HuH-7 (cell line): ENCODE measurements at places on chromosomes 1 and 21.

- DNase-seq = no peak
Measured at GRCh38 chr1:234368320-234369032, 4.8 kb upstream of the COA6 start.

DNA sequence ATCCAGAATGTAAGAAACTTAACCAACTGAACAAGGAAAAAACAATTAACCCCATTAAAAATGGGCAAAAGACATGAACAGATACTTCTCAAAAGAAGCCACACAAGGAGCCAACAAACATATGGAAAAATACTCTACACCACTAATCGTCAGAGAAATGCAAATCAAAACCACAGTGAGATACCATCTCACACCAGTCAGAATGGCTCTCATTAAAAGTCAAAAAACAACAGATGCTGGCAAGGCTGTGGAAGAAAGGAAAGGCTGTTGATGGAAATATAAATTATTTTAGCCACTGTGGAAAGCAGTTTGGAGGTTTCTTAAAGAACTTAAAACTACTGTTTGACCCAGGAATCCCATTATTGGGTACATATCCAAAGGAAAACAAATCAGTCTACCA lies 51.2 kb downstream of the RGS4 start:
- no peak for DNase-seq

- no peak for DNase-seq
Measured at GRCh38 chr1:1996207-1996651, 7.4 kb downstream of the CFAP74 start.

GRCh38 chr1:6474815-6475282 lies 8.9 kb upstream of the TNFRSF25 start:
- no peak for DNase-seq

GRCh38 chr1:171754971-171755370 lies 13.1 kb upstream of the VAMP4 start:
- DNase-seq = no peak
